ENCODE measurements at places on chromosomes 13 and 19.

- DNase-seq: no peak
Observed at GRCh38 chr19:54875506-54875905, 1.5 kb downstream of the FCAR start.

GRCh38 chr19:11091703-11092153 lies 2.5 kb downstream of the LDLR start:
- no peak for DNase-seq

GRCh38 chr19:19276386-19276785 lies 3.3 kb upstream of the TM6SF2 start:
- DNase-seq: no peak

DNA sequence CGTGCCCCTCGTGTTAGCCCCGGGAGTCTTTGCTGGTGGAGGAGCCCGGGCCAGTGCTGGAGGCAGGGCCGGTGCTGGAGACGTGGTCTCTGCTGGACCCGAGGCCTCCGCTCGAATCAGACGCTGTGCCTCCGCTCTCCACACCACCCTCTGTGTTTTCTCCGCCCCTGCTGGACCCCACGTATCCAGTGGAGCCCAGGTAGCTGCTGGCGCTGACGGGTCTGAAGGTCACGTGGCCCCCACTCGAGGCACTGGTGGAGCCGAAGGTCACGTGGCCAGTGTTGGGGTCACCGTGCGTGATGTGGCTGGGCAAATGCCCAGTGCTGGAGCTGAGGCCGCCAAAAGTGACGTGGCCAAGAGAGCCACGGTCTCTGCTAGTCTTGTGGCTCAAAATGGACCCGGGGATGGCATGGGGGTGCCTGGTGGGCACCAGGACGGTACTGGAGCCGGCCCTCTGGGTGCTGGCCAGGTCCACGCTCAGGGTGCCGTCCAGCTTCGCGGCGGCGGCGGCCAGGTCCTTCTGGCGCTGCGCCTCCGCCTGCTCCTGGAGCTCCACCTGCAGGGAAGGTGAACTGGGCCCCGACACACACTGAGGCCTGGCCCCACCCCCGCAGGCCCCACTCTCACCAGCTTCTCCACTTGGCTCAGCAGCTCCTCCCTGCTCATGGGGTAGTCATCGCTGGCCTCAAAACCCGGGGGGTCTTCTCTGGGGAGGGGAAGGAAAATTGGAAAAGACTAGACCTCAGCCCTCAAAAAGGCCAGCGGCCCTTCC lies 27.3 kb downstream of the ZNF114 start:
- DNase-seq: no peak

DNA sequence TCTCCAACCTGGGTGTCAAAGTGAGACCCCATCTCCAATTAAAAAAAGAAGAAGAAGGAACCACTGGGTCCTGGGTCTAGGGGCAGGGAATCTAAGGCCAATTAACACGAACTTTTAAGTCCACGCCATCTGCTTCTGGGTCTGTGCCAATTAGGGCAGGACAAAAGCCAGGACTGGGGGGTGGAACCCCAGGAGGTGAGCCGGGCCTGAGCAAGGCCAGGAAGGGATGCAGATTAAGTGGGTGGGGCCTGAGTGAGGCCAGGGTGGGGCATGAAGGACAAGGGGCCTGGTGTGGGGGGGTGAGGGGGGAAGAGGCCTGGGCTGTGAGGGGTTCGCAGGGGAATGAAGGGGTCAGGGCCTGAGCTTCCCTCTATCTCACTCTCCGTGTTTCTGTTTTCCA lies 26.3 kb upstream of the ZNF83 start:
- no peak for DNase-seq

GRCh38 chr13:51684076-51684475 lies 99.8 kb downstream of the WDFY2 start:
- DNase-seq: no peak

- DNase-seq: no peak
Observed at GRCh38 chr19:49155820-49156346, 687 bp upstream of the HRC start.

GRCh38 chr13:99640260-99640659 lies 139.0 kb downstream of the TM9SF2 start:
- no peak for DNase-seq

DNA sequence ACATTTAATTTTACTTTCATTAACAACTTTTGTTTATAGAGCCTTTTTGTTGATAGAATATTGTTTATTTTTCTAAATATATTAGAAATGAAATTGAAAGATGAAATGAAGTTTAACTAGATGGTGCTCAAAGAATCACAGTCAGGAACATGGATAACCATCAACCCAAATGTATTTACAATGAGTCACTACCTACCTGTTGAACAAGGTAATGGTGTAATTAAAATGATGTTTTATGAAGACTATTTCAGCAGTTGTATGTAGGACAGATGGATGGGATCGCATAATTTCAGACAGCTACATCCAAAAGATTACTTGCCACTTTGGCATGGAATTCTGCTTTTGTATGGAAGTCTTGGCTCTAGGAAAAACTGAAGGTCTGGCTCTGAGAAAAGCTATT lies 403.6 kb upstream of the SLC10A2 start:
- DNase-seq: no peak

- no peak for DNase-seq
Observed at GRCh38 chr19:18307271-18307681, 15.6 kb downstream of the LSM4 start.

DNA sequence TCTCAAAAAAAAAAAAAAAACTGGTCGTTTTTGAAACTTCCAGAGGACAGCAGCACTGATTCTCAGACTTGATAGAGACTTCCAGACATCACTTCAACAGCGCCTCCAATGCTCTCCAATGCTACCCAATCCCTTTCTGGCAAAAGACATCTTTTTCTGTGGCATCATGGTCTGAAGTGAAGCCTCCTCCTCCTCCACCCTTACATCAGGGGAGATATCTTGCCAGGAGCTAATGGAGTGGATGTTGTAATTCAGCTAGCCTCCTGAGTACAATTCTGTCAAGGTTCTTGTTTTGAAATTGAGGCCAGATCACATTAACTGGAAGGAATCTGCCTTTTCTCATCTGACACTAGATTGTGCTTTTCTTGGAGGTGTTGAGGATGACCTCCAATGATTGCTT lies 24.2 kb downstream of the FXYD5 start:
- no peak for DNase-seq

DNA sequence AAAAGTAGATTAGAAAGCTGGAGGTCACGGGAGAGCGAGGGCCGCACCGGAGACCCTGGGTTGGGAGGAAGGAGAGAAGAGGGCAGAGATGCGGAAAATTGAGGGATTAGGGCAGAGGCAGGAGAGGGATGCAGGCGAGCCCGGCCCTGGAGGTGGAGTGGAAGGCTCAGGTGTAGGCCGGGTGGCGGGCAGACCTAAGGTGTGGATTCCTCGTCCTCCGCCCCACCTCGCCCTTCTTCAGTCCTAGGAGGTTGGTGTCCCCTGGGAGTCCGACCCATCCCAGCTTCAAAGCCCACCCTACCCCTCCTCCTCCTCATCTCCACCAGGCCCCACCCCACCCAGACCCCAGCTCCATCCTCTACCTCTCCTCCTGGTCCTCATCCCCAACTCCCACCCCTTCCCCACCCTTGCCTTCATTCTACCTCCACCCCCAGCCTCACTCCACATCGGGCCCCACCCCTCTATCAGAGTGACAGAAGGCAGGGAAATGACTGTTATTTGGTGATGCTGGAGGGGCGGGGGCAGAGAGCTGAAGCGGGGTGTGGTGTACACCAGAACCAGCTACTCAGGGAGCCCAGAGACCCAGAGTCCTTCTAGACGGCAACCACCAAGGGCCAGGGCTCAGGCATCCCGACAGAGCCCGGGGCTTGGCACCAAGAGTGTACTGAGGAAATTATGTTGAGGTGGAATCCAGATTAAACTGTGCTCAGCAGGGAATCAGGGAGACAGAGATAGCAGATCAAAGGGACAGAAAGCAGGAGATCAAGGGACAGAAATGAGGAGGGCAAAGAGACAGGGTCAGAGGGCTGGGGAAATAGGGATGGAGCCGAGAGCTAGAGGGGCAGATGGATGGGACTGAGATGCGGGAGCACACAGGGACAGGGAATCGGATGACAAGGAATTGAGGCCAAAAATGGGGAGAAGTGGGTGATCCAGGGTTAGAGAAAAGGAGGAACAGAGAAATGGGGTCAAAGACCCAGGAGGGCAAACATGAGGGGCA lies 6.4 kb downstream of the ERFL start:
- no peak for DNase-seq

DNA sequence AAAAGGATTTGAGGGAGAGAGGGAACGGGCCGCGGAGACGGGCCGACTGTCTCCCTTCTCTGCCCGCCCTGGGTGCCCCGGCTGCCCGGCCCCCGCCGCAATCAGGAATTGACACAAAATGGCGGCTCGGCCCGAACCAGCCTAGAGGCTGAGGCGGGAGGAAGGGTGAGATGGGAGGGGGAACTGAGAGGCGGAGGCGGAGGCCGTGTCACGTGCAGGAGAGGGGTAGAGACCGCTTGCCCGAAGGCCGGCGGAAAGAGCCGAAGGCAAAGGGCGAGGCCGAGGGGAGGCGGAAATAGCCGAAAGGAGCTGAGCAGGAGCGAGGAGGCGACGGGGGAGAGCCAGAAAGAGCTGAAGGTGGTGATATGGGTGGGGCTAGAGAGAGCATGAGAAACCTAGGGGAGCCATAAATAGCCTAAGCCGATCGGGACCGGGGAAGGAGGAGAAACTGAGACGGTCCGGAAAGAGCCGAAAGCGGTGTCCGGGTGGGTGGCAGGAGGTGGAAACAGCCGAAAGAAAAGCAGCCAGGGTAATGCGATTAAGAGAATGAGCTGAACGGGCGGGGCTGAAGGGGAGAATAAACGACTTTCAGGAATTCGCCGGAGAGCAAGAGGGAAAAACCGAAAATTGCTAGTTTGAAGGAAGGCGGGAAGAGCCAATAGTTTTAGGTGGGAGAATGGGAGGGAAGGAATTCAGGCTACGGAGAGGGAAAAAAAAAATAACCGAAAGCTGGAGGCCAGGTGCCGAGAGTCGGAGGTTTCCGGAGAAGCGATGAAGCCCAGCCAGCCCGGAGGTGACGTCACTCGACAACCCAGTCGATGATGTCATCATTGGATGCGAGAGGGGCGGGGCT lies at the start of gene ZC3H4:
ZC3H4 (minus strand) TSS at position 780 of the 853 bp plus-strand sequence. CDS start 1,192 bp downstream, outside the sequence.
- peak; percentile 97 for DNase-seq

DNA sequence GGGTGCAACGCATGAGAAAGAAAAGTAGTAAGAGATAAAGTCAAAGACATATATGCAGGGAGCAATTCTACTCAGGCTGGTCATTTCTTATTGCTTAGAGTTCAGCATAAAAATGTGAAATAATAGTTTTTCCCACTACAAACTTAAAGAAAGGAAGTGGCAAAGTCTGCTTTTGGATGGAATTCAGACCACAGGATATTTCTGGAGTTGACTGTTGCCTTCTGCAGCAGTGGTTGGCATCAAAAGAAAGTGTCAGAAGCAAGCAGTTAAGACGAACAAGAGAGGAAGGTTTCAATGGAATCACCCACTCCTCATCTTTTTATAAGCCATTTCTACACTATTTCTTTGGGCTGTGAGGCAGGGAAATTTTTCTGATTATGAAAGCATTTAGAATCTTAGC lies 36.2 kb upstream of the TRPC4 start:
- no peak for DNase-seq

- DNase-seq: no peak
Observed at GRCh38 chr19:11247391-11247790, 8.0 kb downstream of the ANGPTL8 start.

- no peak for DNase-seq
Observed at GRCh38 chr13:45122941-45123340, 2.6 kb downstream of the GTF2F2 start.

DNA sequence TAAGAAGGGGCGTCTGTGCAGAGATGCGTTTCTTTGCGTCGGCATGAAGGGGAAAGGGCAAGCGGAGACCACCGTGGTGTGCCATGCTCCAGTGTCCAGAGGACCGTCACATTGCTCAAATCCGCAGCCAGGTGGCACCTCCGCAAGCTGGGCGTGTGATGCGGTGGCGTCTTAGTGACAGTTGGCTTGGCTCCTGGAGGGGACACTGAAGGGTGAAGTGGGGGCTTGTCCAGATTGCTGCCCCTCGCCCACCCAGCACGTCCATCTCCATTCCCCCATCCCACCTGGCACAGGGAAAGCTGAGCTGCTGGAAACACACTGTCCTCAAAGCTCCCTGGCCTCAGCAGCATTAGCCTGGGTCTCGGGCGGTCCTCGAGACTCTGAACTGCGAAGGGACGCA lies 135.3 kb downstream of the SOX1 start:
- DNase-seq: no peak

- DNase-seq: no peak
Observed at GRCh38 chr19:10669246-10669645, 15.1 kb downstream of the ILF3 start.

DNA sequence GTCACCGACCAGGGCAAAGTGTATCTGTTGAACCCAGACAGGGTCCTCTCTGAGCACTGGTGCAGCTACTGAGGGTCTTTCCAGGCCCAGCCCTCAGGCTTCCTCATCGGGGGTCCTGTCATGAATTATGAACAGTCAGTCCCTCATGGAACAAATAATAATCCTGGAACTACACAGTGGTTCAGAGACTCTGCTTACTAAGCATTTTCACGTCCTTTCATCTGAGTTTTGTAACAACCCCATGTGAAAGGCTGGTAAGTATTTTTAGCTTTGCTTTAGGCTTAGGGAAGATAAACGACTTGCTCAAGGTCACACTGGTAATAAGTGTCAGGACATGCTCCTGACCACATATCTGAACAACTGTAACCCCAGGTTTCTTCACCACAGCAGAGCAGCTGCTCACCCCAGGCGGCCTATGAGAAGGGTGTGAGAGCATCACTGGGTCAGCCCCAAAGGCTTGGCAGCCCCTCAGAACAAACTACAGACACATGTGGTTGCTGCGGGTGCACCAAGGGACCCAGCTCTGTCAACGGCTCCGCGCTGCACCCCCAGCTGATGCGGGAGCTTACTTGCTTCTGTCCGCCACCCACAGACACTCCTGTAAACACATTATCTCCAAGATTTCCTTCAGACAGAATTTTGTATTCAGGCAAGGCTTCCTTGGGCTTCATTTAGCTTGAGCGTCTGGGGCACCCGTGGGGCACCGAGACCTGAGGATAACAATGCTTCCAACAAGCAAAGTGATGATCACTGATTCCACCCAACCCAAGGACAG lies 19.4 kb upstream of the GSX1 start:
- no peak for DNase-seq

DNA sequence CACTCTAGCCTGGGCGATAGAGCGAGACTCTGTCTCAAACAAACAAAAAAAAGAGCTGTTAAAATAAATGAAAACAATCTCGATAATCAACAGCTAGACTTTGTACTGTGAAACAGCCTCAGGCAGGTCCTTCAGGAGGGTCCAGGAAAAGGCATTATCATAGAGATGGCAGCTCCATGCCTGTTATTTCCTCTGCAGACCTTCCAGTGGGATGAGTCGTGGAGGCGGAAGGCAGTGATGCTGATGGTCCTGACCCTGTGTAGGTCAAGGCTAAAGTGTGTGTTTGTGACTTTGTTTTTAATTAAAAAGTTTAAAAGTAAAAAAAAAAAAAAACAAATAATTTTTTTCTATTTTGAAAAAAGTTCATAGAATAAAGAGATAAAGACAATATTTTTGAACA lies 117.4 kb downstream of the TNFRSF19 start:
- no peak for DNase-seq

DNA sequence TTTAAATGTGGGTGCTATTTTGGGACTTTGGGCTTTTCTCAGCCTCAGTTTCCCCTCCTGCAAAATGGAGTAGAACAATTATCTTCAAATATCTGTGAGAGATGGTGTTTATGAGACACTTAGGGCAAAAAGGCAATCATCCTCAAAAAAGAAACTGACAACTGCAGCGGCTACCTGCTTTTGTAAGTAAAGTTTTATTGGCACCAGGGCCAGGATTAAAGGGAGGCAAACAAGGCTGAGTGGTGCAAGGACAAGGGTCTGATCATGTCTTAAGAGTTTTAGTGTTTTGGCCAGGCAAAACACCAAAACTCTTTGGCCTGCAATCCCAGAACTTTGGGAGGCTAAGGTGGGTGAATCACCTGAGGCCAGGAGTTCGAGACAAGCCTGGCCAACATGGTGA lies 1.3 kb upstream of the MAST3 start:
- DNase-seq: no peak
